ENCODE measurements at places on chromosomes 4 and X. TPM values are rescaled to one million over a fixed set of nuclear protein-coding genes. Genes with fewer than 3 reads are reported as not detected.
A peak's percentile ranks its signal among the peaks of the same experiment; 100 is the strongest.

Gene S100P
- not detected for polyA plus RNA-seq

DNA sequence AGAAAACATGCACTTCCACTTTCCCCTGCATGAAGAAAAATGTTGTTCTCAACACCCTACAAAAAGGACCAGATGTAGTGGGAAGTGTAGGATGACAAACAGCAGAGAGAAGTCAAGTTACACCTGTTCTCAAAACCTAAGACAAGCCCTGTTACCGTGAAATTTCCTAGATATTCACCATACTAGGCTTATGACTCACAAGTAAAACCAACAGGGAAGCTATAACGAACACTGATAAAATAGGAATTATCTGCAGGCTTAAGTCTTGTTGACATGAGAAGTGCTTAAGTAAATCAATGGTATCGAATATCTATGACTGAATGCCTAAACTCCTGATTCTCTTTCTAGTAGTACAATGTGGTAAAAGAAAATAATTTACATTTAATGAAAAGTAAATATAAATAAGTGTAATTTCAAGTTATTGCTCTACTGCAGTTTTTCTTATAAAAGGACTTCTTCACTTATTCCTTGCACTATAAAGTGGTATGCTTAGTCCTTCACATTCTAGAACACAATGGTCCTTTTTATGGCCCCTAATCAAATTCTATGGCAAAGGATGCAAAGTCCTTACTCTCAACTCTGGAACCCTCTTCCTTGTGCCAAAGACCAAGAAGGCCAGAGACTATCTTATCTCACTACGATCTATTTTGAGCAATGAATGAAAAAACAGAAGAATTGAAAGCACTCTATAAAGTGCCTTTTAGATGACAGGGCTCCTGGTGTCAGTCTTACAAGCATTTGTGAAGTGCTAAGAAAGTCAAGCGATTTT is 19.6 kb downstream of the AP1S2 start:
- H3K4me3 ChIP-seq: no peak overlapping the region
- H3K36me3 ChIP-seq: no peaks in the 10 kb centered on the region
- H3K27ac ChIP-seq: no peak overlapping the region
- no peaks in the 10 kb centered on the region for H3K4me1 ChIP-seq
- no peaks in the 10 kb centered on the region for H3K27me3 ChIP-seq
- no peak for DNase-seq

Gene SHOX
- 0.05 TPM for polyA plus RNA-seq

GRCh38 chr4:25234390-25235370 is 847 bp downstream of the PI4K2B start:
- no peaks in the 10 kb centered on the region for H3K36me3 ChIP-seq
- H3K27me3 ChIP-seq: no peaks in the 10 kb centered on the region
- peak overlapping the region; percentile 98 for H3K4me3 ChIP-seq
- 0 out of 2 replicates have a peak overlapping the region, but pooled peaks have one; percentile 75 for H3K27ac ChIP-seq

DNA sequence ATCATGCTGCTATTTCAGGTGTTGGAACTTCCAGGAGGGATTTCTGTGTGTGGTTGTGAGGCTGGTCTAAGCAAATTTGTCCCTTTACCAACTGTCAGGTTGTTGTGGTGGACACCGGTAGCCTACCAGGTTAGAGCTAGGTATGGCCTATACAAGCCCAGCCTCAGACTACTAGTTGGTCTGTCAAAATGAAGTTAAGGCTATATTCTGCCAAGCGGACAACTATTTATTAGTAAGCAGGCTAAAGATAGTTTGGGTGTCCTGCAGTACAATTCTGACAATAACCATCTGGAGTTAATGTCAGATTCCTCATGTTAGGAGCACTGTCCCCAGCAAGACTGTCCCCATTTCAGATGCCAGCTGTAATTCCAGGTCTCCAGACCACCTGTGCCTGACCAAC is 13.9 kb upstream of the ENPP6 start:
- H3K4me3 ChIP-seq: no peak overlapping the region
- H3K36me3 ChIP-seq: no peaks in the 10 kb centered on the region
- H3K4me1 ChIP-seq: no peaks in the 10 kb centered on the region
- H3K27ac ChIP-seq: no peak overlapping the region
- no peak for DNase-seq

DNA sequence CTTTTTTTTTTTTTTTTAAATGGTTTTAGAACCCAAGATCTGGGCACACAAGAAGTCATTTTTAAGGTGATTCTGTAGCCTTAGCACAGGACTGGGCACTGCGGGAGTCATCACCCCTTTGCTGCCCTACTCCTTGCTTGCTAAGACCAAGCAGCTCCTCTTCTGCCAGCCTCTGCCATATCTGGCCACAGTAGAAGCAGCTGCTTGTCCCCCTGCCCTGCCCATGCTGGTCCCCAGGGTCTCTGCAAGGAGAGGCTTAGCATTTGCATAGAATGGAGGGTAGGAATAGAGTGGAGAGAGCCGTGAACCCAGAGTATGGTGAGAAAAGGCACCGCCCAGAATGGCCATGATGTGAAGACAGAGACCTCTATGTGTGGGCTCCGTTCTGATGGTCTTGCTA is 109.3 kb downstream of the ADRA2C start:
- H3K27me3 ChIP-seq: peaks cover 42% of the 10 kb centered on the region
- no peak for DNase-seq
- no peak overlapping the region for H3K4me3 ChIP-seq
- H3K4me1 ChIP-seq: peaks cover 29% of the 10 kb centered on the region

- H3K4me3 ChIP-seq: no peak overlapping the region
- H3K4me1 ChIP-seq: no peaks in the 10 kb centered on the region
- H3K27ac ChIP-seq: no peak overlapping the region
- no peaks in the 10 kb centered on the region for H3K27me3 ChIP-seq
- no peak for DNase-seq
These were observed 28.5 kb downstream of the KLHL13 start for GRCh38 chrX:118088084-118088483.

GRCh38 chrX:77505227-77505626 is 58.0 kb downstream of the FGF16 start:
- no peaks in the 10 kb centered on the region for H3K27me3 ChIP-seq
- peaks cover 8% of the 10 kb centered on the region for H3K36me3 ChIP-seq
- H3K4me1 ChIP-seq: 0 out of 2 replicates have a peak, but pooled peaks cover 5% of the 10 kb centered on the region
- H3K27ac ChIP-seq: no peak overlapping the region

Gene ARHGAP6
- 0.44 TPM for polyA plus RNA-seq

DNA sequence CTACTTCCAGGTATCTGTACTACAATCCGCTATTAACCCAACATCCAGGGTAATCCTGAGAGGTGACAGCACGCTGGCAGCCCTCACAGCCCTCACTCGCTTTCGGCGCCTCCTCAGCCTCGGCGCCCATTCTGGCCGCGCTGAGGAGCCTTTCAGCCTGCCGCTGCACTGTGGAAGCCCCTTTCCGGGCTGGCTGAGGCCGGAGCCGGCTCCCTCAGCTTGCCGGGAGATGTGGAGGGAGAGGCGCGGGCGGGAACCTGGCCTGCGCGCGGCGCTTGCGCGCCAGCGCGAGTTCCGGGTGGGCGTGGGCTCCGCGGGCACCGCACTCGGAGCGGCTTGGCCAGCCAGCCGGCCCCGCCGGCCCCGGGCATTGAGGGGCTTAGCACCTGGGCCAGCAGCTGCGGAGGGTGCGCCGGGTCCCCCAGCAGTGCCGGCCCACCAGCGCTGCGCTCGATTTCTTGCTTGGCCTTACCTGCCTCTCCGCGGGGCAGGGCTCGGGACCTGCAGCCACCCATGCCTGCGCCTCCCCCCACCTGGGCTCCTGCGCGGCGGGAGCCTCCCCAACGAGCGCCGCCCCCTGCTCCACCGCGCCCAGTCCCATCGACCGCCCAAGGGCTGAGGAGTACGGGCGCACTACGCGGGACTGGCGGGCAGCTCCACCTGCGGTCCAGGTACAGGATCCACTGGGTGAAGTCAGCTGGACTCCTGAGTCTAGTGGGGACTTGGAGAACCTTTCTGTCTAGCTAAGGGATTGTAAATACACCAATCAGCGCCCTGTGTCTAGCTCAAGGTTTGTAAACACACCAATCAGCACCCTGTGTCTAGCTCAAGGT is 87.3 kb downstream of the PRSS12 start:
- no peaks in the 10 kb centered on the region for H3K27me3 ChIP-seq
- no peaks in the 10 kb centered on the region for H3K36me3 ChIP-seq
- no peak for DNase-seq
- H3K27ac ChIP-seq: no peak overlapping the region
- no peaks in the 10 kb centered on the region for H3K4me1 ChIP-seq

Gene RNF4
- polyA plus RNA-seq: 70.5 TPM

Data from H1 (cell line).